ENCODE measurements at places on chromosomes 3 and 15. TPM values are rescaled to one million over a fixed set of nuclear protein-coding genes. Genes with fewer than 3 reads are reported as not detected.

- DNase-seq = no peak
- peaks cover 16% of the 10 kb centered on the region for H3K27me3 ChIP-seq
- H3K4me1 ChIP-seq = no peaks in the 10 kb centered on the region
Observed at GRCh38 chr3:152719264-152719663, 115.7 kb upstream of the P2RY1 start.

Gene CLEC3B
- total RNA-seq = 166 TPM

GRCh38 chr3:128293930-128294329, 140.6 kb downstream of the EEFSEC start:
- H3K4me1 ChIP-seq = peaks cover 24% of the 10 kb centered on the region
- no peaks in the 10 kb centered on the region for H3K27me3 ChIP-seq
- H3K4me3 ChIP-seq = no peak overlapping the region

- H3K4me3 ChIP-seq = no peak overlapping the region
- peaks cover 57% of the 10 kb centered on the region for H3K4me1 ChIP-seq
Observed at GRCh38 chr15:37016231-37016630, 84.1 kb downstream of the MEIS2 start.

Gene SPINT1
- total RNA-seq = 5.2 TPM

GRCh38 chr3:4196506-4197147, 106.5 kb upstream of the SETMAR start:
- no peak overlapping the region for H3K27ac ChIP-seq
- no peaks in the 10 kb centered on the region for H3K4me1 ChIP-seq
- H3K27me3 ChIP-seq = no peaks in the 10 kb centered on the region
- no peaks in the 10 kb centered on the region for H3K36me3 ChIP-seq
- H3K4me3 ChIP-seq = no peak overlapping the region
- no peak for DNase-seq

DNA sequence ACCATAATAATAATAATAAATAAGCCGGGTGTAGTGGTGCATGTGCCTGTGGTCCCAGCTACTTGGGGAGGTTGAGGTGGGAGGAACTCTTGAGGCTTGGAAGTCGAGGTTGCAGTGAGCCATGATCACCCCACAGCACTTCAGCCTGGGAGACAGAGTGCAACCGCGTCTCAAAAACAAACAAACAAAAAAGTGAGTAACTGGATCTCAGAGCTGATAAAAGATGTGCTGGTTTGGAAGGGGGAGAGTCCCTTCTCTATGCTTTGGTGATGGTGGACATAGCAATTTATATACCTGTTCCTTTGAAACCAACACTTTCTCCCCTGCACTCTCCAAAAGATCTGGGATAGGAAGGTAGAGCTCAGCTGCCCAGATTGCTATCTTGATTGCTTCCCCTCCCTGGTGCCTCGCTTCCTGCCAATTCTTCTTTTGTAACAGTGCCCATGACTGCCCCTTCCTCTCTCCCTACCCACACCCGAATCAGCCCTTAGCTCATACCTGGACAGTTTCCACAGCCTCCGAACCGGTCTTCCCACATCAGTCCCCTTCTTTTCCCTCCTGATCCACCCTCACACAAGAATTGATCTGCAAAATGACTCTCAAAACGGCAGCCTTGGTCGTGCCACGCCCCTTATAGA, 55.1 kb upstream of the UBE2E1 start:
- no peak overlapping the region for H3K4me3 ChIP-seq
- H3K27me3 ChIP-seq = no peaks in the 10 kb centered on the region
- no peak overlapping the region for H3K27ac ChIP-seq
- no peaks in the 10 kb centered on the region for H3K36me3 ChIP-seq
